GM23248 (cell line): ENCODE measurements at places on chromosomes 2 and 18. TPM values are rescaled to one million over a fixed set of nuclear protein-coding genes. Genes with fewer than 3 reads are reported as not detected.
A peak's percentile ranks its signal among the peaks of the same experiment; 100 is the strongest.

- peaks cover 14% of the 10 kb centered on the region for H3K4me1 ChIP-seq
- peak overlapping the region; percentile 38 for H3K27ac ChIP-seq
- H3K4me3 ChIP-seq = no peak overlapping the region
- peak; percentile 92 for DNase-seq
- peaks cover 31% of the 10 kb centered on the region for H3K27me3 ChIP-seq
Observed at GRCh38 chr18:62329691-62330454, 4.8 kb downstream of the TNFRSF11A start.

- H3K4me3 ChIP-seq = peak overlapping the region; percentile 81
- H3K27ac ChIP-seq = peak overlapping the region; percentile 84
- H3K36me3 ChIP-seq = no peaks in the 10 kb centered on the region
Observed at GRCh38 chr2:222861411-222862105, 722 bp downstream of the ACSL3 start.

DNA sequence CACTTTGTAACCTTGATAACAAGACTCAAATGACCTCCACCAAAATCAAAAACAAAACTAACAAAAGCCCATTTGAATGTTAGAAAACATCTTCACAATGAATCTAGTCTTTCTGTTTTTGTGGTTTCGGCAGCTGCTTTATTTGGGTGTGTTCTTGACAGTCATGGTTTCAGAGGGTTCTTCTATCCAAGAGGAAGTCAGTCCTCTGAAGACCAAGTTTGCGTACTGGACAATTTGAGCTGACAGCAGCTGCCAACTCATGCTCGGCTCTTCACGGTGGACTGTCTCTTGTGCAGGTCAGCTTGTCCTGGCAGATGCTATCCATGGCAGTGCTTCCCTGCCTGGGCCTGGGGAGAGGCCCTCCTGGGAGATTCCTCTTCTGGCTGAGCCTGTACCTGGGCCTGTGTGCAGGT is 91.0 kb downstream of the TMEM17 start:
- H3K4me1 ChIP-seq = peaks cover 11% of the 10 kb centered on the region
- no peaks in the 10 kb centered on the region for H3K36me3 ChIP-seq
- H3K27me3 ChIP-seq = no peaks in the 10 kb centered on the region
- H3K27ac ChIP-seq = no peak overlapping the region

DNA sequence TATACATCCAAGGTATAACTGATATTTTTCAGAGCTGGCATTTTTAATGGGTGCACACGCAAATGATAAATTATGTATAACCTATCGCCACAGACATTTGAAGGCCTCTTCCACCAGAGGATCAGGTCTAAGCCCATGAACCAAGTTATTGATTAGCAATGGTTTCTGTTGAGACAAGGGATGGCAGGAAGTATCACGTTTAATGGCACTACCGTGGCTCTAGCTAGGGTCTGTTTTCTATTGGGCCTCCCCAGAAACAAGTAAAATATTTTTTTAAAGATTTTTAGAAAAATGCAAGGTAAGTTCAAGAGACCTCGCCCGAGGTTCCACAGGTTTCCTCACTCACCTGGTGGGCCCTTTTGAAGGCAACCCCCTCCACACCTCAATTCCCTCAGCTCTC is 667 bp downstream of the GFPT1 start:
- DNase-seq = peak; percentile 17
- peak overlapping the region; percentile 85 for H3K27ac ChIP-seq
- peak overlapping the region; percentile 94 for H3K4me3 ChIP-seq
- H3K27me3 ChIP-seq = no peaks in the 10 kb centered on the region
- peaks cover 42% of the 10 kb centered on the region for H3K4me1 ChIP-seq

DNA sequence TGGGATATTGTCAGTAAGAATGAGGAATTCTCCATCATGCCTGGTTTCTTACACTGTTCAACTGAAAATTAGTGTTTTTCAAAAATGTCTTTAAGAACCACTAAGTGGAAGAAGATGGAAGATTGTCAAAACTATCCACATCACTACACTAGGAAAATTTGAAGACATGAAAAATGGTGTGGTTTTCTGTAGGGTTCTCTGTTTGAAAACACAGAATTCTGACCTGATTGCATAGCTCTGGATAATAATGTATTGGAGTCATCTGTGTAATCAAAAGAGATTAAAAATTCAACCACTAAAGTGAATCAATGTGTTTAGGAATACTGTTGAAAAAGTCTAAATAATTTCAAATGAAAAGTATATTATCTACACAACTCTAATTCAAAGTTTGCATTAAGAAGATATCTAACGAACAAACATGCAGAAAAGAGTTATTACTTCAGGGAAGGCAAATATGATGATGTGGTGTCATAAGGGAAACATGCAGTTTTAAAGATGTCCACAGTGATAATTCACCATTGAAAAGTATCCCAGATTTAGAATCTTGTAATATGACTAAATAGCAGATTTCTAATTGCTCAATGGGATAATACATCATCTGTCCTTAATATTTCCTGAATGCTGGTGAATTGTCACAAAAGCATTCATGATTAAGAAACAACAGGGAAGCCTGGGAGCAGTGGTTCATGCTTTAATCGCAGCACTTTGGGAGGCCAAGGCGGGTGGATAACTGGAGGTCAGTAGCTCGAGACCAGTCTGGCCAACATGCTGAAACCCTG is 116.9 kb downstream of the ERBB4 start:
- H3K27ac ChIP-seq = peak overlapping the region; percentile 51
- H3K4me3 ChIP-seq = 0 out of 2 replicates have a peak overlapping the region, but pooled peaks have one; percentile 3
- no peaks in the 10 kb centered on the region for H3K27me3 ChIP-seq

- DNase-seq = peak; percentile 88
- peaks cover 77% of the 10 kb centered on the region for H3K4me1 ChIP-seq
- H3K27ac ChIP-seq = peak overlapping the region; percentile 87
- peaks cover 11% of the 10 kb centered on the region; the same call in 1 of the 2 replicates for H3K36me3 ChIP-seq
- no peak overlapping the region for H3K4me3 ChIP-seq
Observed at GRCh38 chr2:109560265-109560664, 53.5 kb downstream of the SEPTIN10 start.

- peaks cover 7% of the 10 kb centered on the region; the same call in 1 of the 2 replicates for H3K4me1 ChIP-seq
- H3K27ac ChIP-seq = no peak within 1 kb of the TSS
- no peak within 1 kb of the TSS for H3K4me3 ChIP-seq
- H3K27me3 ChIP-seq = no peaks in the 10 kb centered on the region
Observed at GRCh38 chr18:69947361-69948133, at the start of gene CD226. CD226 (minus strand) TSS chr18:69947873; CDS start chr18:69947406, 467 bp downstream.

- peaks cover 21% of the 10 kb centered on the region for H3K36me3 ChIP-seq
- H3K27ac ChIP-seq = no peak overlapping the region
- no peaks in the 10 kb centered on the region for H3K27me3 ChIP-seq
- no peaks in the 10 kb centered on the region for H3K4me1 ChIP-seq
- DNase-seq = no peak
Observed at GRCh38 chr2:17664534-17664933, 89.1 kb downstream of the SMC6 start.

GRCh38 chr2:15828576-15828975 is 111.8 kb upstream of the MYCN start:
- no peak overlapping the region for H3K4me3 ChIP-seq
- H3K4me1 ChIP-seq = no peaks in the 10 kb centered on the region
- H3K36me3 ChIP-seq = no peaks in the 10 kb centered on the region
- no peaks in the 10 kb centered on the region for H3K27me3 ChIP-seq
- DNase-seq = no peak

- H3K27ac ChIP-seq = no peak overlapping the region
- peaks cover 34% of the 10 kb centered on the region for H3K4me1 ChIP-seq
- no peak for DNase-seq
- no peaks in the 10 kb centered on the region for H3K36me3 ChIP-seq
Observed at GRCh38 chr2:120861576-120862191, 126.0 kb downstream of the GLI2 start.

DNA sequence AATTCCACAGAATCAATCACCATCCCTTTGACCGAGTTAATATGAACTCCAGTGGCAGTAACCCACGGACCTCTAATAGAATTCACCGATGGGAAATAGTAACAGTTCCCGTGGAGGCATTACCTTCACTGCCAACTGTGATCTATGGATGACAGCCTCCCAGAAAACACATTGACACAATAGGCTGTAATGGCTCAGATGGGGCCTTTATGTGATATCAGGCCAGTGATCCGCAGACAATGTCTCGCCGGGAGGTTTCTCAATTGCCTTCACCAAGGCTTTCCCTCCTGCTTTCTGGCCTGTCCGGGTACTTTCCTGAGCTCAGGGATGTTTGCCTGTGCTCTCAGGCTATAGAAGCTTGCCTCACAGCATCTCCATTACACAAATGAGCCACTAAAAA is 34.4 kb upstream of the KLF7 start:
- H3K4me3 ChIP-seq = no peak overlapping the region
- H3K27ac ChIP-seq = no peak overlapping the region
- no peaks in the 10 kb centered on the region for H3K27me3 ChIP-seq
- no peaks in the 10 kb centered on the region for H3K36me3 ChIP-seq

Gene TRABD2A
- total RNA-seq = 5.0 and 5.7 TPM in 2 replicates

Gene LTBP1
- 198 and 211 TPM in 2 replicates for total RNA-seq

Gene GREB1
- total RNA-seq = not detected in 2 replicates

Gene LIPG
- total RNA-seq = 0.25 and 0.43 TPM in 2 replicates
